ENCODE measurements at places on chromosomes 2 and 18. TPM values are rescaled to one million over a fixed set of nuclear protein-coding genes. Genes with fewer than 3 reads are reported as not detected.

The ADGRF3 gene
- total RNA-seq, result not detected

The DSC2 gene
- total RNA-seq, result 4.3 TPM

The CCBE1 gene
- total RNA-seq, result 1.8 TPM

The PPP1R1C gene
- total RNA-seq, result not detected

The DLGAP1 gene
- total RNA-seq, result 19.0 TPM

The CNPPD1 gene
- total RNA-seq, result 51.0 TPM

The ANKRD29 gene
- 15.7 TPM for total RNA-seq

The ACMSD gene
- not detected for total RNA-seq

The OR6B3 gene
- total RNA-seq, result not detected

The DPYSL5 gene
- not detected for total RNA-seq

The CCL20 gene
- total RNA-seq, result not detected

The MAL gene
- not detected for total RNA-seq

The SLC38A11 gene
- total RNA-seq, result 0.85 TPM

The EMX1 gene
- not detected for total RNA-seq

The SERPINB3 gene
- total RNA-seq, result not detected

The MORN2 gene
- 3.4 TPM for total RNA-seq

The MOGAT1 gene
- not detected for total RNA-seq

The ANKRD62 gene
- total RNA-seq, result not detected

The TXNL1 gene
- total RNA-seq, result 47.1 TPM

The AQP12B gene
- total RNA-seq, result not detected

The PDE11A gene
- 0.28 TPM for total RNA-seq

The TFCP2L1 gene
- total RNA-seq, result 3.4 TPM

The CD207 gene
- total RNA-seq, result 0.27 TPM

The SCN9A gene
- 4.5 TPM for total RNA-seq

The MC2R gene
- not detected for total RNA-seq

The DSG1 gene
- total RNA-seq, result 1.1 TPM

The OR6B2 gene
- total RNA-seq, result not detected

The CFAP221 gene
- total RNA-seq, result not detected

The IL1RL2 gene
- total RNA-seq, result 1.3 TPM

The GCG gene
- total RNA-seq, result not detected

The VSNL1 gene
- total RNA-seq, result not detected

The FAM237A gene
- not detected for total RNA-seq

The DCDC2C gene
- total RNA-seq, result 6.6 TPM

The CTAGE1 gene
- not detected for total RNA-seq
